ENCODE measurements at places on chromosomes 1 and 21.

- peak; percentile 81 for DNase-seq
Measured at GRCh38 chr1:24201941-24202440, 14.9 kb upstream of the IFNLR1 start.

- no peak for DNase-seq
Measured at GRCh38 chr1:75366595-75366994, 232.4 kb downstream of the LHX8 start.

DNA sequence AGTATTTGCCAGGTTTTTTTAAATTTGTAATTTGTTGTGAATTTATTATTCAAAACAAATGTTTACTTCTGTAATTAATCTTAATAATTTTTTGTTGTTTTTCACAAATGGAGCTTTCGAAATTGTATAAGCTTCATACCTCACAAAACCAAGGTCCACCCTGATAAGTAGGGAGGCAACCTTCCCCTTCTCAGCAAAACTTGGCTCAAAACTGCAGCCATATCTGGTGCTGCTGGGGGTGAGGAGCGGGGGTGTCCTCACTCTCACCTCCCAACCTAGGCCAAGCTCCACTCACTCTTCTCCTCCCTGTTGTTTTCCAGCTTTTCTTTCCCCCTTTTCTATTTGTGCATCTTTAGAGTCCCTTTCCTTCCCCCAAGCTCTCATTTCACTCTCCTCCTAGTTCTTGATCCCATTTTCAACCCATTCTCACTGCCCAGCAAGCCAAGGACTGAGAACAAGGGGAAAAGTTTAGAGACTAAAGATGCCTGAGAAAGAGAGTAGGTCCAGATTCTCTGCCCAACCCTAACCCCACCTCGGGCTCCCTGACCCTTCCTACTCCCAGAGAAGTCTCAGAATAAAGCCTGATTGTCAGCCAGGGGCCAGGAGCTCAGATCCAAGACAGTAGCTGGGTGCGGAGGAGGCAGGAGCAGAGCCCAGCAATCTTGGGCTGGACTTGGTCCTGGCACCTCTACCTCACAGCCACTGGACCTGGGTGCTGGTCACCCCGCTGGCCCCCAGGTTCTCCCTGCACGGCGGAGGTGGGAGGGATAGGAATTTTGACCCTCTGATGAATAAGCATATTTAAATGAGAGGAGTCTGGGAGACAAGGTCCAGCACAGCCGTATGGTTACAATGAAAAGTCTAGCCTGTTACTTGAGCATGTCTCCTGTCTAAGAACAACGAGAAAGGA is 8.3 kb upstream of the CFAP45 start:
- no peak for DNase-seq

- no peak for DNase-seq
Measured at GRCh38 chr1:28056129-28056925, 32.1 kb downstream of the EYA3 start.

- DNase-seq: no peak
Measured at GRCh38 chr1:204480515-204480914, 14.1 kb downstream of the PIK3C2B start.

- DNase-seq: no peak
Measured at GRCh38 chr21:35449846-35450245, 400.7 kb upstream of the RUNX1 start.

DNA sequence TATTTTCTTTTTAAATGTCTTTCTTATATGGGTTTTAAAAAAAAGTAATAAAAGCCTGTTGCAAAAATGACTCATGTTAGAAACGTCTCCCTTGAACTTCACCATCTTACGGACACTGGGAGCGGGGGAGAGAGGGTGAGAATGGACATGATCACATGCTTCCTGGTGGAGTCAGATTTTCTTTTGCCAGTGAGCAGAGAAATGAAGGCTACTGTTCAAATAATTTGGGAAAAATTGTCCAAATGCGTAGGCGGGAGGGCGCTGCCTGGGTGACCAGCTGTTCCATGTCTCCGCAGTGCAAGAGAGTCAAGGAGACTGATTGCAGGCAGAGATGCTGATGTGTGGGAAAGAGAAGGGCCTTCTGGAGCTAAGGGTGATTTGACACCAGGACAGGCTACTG is 23.1 kb downstream of the EIF2D start:
- DNase-seq: no peak

DNA sequence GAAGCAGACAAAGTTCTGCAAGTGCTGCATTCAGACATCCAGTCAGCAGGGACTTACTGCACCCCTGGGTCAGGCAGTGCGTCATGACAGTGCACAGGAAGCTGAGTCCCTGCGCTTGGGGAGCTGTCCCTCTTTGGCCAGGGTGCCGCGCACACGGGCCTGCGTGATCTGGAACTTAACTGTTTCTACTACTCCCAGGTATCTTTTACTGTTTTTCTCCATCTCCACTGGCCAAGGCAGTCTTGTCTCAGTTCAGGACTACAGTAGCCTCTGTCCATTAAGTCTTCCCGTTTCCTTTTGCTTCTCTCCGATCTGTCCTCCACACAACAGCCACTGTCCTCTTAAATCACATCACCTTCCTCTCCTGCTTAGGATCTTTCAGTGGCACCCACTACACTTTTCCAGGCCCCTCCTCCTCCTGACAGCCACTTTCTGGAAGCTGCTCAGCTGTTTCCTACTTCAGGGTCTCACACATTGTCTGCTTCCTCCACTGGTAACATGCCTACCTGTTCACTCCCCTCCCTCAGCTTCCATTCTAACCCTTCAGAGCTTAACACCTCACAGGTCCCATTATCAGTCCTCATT is 15.9 kb downstream of the ERRFI1 start:
- no peak for DNase-seq

- DNase-seq: no peak
Measured at GRCh38 chr1:189597083-189597482, 880.6 kb downstream of the BRINP3 start.

DNA sequence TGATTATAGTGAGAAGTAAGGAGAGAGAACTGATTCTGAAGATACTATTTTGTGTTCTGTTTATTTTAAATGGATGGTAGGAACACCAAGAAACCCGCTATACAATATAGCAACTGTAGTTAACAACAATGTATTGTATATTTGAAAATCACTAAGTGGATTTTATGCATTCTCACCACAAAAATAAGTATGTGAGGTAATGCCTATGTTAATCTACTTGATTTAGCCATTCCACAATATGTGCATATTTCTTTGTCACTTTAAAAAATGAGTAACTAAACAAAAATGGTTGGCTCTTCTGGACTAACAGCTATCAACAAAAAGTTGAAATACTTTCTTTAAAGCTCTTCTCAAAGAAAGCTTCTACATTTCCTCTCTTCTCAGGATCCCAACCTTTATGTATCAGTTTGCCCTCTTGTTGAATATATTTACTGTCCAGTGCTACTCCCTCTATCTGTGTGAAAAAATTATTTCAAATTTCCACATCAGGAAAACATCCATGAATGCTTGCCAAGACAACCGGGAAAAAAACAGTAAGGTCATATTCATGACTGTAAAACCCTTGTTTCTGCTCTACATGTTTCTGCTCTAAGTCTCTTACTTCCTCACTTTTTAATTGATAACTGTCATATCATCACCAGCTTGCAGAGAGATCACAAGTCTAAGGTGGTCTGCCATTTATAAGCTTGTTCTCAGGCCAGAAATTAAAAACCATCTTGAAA is 27.0 kb downstream of the CLCA4 start:
- no peak for DNase-seq

GRCh38 chr1:87398641-87399040 is 70.0 kb downstream of the LMO4 start:
- no peak for DNase-seq

GRCh38 chr1:82400521-82400920 is 599.8 kb downstream of the ADGRL2 start:
- no peak for DNase-seq

DNA sequence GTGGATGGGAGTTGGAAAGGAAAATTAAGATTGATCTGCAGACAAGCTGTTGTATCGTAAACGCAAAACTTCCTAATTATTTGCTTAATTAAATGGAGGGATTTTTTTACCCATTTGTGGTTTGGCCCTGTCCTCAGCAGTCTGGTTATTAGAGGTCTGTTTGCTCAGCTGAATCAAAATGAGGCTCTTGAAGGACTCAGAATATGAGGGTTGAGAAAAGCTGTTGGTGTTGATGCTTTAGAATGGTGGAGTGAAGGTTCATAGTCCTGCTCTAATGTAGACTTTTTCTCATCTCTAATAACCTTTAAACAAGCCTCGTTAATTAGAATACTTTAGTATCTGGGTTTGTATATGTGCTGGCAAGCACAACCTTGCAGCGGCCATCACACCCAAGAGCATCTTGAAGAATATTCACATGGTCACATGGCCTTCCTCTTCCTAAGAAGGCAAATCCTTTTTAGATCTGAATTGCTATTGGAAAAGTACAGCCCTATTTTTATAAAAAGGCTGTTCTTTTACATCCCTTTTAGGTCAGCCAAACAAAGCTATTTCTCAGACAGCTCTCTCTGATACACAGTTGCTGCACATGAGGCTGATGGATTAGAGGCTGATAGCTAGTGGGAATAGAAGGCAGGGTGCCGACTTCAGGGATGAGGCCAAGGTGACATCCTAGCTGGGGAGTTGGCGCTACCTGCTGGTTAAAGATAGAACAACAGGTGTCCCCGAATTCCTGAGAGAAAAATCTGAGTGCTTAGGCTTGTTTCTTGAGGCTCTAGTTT is 53.8 kb downstream of the MACF1 start:
- DNase-seq: peak; percentile 78

DNA sequence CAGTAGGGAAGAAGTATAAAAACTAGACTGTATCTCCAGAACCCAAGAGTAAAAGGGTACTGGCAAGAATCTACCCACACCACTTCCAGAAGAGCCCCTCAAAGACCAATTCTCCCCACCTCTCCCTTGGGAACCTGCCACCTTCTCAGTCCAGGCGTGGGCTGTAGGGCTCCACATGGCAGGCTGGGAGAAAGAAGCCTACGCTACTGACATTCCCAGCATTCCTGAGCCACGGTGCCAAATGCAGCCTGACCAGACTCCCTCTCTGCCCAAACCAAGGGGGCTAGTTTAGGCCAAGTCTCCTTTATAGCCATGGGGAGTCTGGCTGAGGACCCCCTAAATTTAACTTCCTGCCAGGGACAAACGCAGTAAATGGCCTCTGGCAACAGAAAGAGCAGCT is 2.0 kb downstream of the UBE2Q1 start:
- no peak for DNase-seq

DNA sequence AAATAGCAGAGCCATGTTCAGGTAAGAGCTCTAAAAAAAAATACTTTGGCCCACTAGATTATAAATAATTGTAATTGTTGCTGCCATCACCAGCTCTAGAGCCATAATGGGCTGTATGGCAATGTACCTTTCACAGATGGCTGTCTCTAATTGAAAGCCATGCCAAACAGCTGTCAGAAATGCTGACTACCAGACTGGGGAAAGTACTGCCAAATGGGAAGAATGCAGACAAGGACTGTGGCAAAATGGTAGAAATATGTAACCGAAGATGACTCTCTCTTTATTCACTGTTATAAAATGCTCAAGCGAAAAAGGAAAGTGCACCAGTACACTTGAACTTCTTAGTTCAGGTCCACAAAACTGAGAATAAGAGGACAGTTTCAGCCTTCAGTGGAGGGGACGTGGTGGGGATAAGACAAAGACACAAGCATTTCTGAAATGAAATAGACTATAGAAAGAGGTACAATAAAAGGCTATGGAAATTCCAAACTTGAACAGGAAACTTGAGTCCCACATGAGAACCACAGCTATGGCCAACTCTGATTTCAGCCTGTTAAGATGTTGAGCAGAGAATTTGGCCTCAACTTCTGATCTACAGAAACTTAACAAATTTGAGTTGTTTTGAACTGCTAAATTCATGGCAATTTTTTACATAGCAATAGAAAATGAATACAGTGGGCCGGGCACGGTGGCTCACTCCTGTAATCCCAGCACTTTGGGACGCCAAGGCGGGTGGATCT is 46.5 kb upstream of the LPGAT1 start:
- no peak for DNase-seq

GRCh38 chr1:23657659-23658275 is 33.8 kb upstream of the RPL11 start:
- no peak for DNase-seq

DNA sequence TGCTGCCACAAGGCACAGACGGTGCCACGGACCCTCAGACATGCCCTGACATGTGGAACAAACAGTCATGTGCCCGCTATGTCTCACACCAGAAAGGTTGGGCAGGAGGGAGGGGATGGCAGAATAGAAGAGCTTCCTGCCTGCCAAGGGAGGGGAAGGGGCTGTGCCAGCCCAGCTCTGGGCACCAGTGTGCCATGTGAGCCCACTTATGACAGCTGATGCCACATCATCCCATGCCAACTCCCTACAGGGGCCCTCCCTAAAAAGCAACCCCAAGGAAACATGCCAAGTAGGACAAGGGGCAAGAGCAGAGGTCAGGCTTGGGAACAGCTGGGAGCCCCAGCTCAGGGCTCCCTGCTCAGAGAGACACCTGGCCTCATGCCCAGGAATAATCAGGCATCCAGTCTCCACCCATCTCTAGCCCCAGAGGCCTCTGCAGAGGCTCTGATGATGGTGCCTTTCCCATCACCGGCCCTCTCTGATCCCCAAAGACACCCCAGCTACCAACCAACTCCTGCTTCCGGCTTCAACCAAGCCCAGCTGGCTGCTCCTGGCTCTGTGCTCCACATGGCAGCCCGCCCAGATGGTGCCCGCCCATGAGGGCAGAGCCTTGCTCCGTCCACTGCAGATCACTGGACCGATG is 10.3 kb downstream of the ADGRB2 start:
- peak; percentile 94 for DNase-seq

DNA sequence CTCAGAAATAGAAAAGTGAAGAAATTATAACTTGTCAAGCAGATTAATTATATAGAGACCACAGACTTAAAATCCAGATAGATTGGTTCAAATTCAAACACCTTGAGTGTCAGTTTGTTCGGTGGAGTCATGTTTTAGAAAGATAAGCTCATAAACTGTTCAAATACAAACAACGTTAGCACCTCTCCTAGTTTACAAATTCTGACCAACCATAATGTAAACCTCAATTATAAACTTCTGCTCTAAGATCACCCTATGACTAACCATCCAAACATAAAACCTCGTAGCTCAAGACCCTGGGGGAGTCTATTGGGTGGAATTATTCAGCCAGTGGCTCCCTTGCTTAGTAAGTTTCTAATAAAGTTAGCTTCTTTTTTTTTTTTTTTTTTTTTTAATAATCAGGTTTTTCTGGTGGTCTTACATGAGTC is 12.4 kb downstream of the CBR1 start:
- no peak for DNase-seq

- DNase-seq: no peak
Measured at GRCh38 chr1:232704256-232704655, 74.3 kb upstream of the SIPA1L2 start.

GRCh38 chr1:201895913-201896807 is 7.5 kb downstream of the SHISA4 start:
- peak; percentile 79 for DNase-seq

GRCh38 chr1:100782473-100783039 is 63.0 kb downstream of the VCAM1 start:
- no peak for DNase-seq

DNA sequence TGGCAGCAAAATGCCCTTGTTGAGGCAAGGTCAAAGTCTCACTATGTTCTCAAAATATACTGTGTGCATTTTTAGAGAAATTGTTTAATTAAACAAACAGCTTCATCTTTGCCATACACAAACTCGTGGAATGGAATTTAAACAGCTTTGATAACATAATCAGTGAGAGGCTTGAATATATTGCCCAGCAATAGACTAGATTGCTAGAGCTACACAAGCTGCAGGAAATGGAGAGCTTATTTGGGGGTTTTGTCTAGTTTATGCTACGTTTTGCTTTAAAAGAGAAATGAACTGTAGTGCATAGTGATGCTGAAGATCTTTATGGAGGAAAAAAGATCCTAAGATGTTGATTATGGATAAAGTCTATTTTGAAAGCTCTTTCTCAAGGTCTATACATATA is 166.8 kb upstream of the HMCN1 start:
- DNase-seq: no peak

- DNase-seq: no peak
Measured at GRCh38 chr1:28601696-28602095, 9.6 kb downstream of the RAB42 start.

All from globus pallidus (tissue), 1 donor.